Psoas muscle (tissue), 8 donors: ENCODE measurements at places on chromosomes 1 and 21.

DNA sequence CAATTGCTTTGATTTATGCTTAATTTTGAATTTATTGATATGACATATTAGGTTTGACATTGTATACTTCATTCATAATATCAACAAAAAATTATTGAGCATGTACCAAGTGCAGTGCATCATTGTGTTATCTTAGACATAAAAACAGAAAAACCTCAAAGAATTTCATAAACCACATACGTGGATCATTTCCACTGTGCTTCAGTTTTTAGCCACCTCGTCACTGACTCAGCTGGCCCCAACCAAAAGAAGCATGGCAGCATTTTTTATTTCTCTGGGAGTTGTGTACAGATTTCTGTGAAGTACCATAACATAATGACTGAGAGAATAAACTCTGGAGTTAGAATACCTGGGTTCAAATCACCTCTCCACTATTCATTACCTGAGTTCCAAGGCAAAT is 95.6 kb upstream of the C1orf87 start:
- DNase-seq = no peak
- H3K36me3 ChIP-seq = no peaks in the 10 kb centered on the region
- no peaks in the 10 kb centered on the region for H3K27me3 ChIP-seq
- no peaks in the 10 kb centered on the region for H3K4me1 ChIP-seq
- no peak overlapping the region for H3K4me3 ChIP-seq
- H3K27ac ChIP-seq = no peak overlapping the region

DNA sequence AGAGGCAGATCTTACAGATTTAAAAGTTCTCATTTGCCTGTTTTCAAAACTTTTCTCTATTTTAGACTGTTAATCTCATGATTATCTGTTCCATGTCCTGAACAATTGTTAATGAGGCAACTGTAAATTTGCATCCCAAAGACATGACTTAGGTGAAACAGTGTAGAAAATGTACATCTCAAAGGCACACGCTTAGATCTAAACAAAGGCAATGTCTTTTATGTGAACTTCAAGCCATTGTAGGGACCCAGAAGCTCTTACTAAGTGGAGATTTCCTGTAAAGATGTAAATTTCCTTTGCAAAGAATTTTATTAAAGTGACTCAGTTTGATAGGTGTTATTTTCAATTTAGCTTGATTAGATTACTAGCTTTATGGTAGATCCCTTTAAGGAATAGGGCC is 125.2 kb upstream of the F3 start:
- no peak for DNase-seq
- H3K27ac ChIP-seq = no peak overlapping the region
- no peak overlapping the region for H3K4me3 ChIP-seq

- no peaks in the 10 kb centered on the region for H3K36me3 ChIP-seq
- H3K27ac ChIP-seq = no peak overlapping the region
- no peak overlapping the region for H3K4me3 ChIP-seq
Measured at GRCh38 chr1:214902636-214903320, 179.8 kb upstream of the KCNK2 start.

DNA sequence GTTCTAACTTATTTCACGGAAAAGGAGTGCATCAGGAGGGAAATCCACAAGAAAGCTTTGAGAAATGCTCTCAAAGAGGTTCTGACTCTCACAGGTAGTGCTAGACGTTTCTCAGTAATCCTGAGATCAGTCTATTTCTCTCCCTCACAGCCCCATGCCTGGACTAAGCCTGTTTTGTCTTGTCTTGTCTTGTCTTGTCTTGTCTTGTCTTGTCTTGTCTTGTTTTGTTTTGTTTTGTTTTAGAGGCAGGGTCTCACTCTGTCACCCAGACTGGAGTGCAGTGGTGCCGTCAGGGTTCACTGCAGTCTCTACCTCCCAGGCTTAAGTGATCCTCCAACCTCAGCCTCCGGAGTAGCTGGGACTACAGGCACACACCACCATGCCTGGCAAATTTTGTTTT is 133.3 kb upstream of the SGIP1 start:
- H3K27me3 ChIP-seq = no peaks in the 10 kb centered on the region
- no peak overlapping the region for H3K4me3 ChIP-seq
- DNase-seq = no peak
- H3K36me3 ChIP-seq = no peaks in the 10 kb centered on the region
- H3K4me1 ChIP-seq = peaks cover 12% of the 10 kb centered on the region
- no peak overlapping the region for H3K27ac ChIP-seq

DNA sequence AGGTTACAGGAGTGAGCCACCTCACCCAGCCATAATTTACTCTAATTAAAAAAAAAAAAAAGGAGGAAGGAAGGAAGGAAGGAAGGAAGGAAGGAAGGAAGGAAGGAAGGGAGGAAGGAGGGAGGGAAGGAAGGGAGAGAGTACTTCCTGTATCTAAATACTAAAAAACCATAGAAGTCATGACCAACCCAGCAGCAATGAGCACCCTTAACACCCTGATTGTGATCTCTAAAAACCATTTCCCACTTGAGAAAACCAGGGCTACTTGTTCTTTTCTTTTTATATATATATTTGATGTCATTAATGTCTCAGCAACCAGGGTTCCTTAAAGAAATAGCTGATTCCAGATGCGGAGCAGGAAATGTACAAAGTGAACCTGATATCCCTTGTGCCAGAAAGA is 31.2 kb downstream of the ARID4B start:
- no peaks in the 10 kb centered on the region for H3K36me3 ChIP-seq
- no peak overlapping the region for H3K4me3 ChIP-seq
- no peaks in the 10 kb centered on the region for H3K27me3 ChIP-seq
- peaks cover 38% of the 10 kb centered on the region for H3K4me1 ChIP-seq

GRCh38 chr1:202199040-202199889 is 5.7 kb downstream of the LGR6 start:
- no peak overlapping the region for H3K4me3 ChIP-seq
- H3K36me3 ChIP-seq = no peaks in the 10 kb centered on the region
- no peaks in the 10 kb centered on the region for H3K27me3 ChIP-seq
- peaks cover 18% of the 10 kb centered on the region for H3K4me1 ChIP-seq

GRCh38 chr1:61131716-61132115 is 49.4 kb downstream of the NFIA start:
- H3K27ac ChIP-seq = peak overlapping the region; percentile 77
- H3K36me3 ChIP-seq = no peaks in the 10 kb centered on the region
- DNase-seq = no peak
- H3K4me1 ChIP-seq = peaks cover 36% of the 10 kb centered on the region
